ENCODE measurements at places on chromosomes 7 and 10. TPM values are rescaled to one million over a fixed set of nuclear protein-coding genes. Genes with fewer than 3 reads are reported as not detected.

GRCh38 chr7:145030754-145031153, 194.9 kb upstream of the TPK1 start:
- DNase-seq, result no peak
- no peak overlapping the region for H3K4me3 ChIP-seq
- H3K4me1 ChIP-seq, result no peaks in the 10 kb centered on the region
- no peaks in the 10 kb centered on the region for H3K27me3 ChIP-seq
- H3K27ac ChIP-seq, result no peak overlapping the region

GRCh38 chr10:93753621-93754250, 4.0 kb upstream of the LGI1 start:
- H3K4me1 ChIP-seq, result no peaks in the 10 kb centered on the region
- no peaks in the 10 kb centered on the region for H3K27me3 ChIP-seq
- H3K27ac ChIP-seq, result no peak overlapping the region
- DNase-seq, result no peak
- no peak overlapping the region for H3K4me3 ChIP-seq

- H3K27ac ChIP-seq, result no peak overlapping the region
- no peak overlapping the region for H3K4me3 ChIP-seq
- no peaks in the 10 kb centered on the region for H3K27me3 ChIP-seq
- no peak for DNase-seq
- H3K4me1 ChIP-seq, result no peaks in the 10 kb centered on the region
Observed at GRCh38 chr10:86258499-86258898, 108.1 kb downstream of the GRID1 start.

CLCN1 gene
- total RNA-seq, result 0.23 TPM

TUBAL3 gene
- not detected for total RNA-seq

DNA sequence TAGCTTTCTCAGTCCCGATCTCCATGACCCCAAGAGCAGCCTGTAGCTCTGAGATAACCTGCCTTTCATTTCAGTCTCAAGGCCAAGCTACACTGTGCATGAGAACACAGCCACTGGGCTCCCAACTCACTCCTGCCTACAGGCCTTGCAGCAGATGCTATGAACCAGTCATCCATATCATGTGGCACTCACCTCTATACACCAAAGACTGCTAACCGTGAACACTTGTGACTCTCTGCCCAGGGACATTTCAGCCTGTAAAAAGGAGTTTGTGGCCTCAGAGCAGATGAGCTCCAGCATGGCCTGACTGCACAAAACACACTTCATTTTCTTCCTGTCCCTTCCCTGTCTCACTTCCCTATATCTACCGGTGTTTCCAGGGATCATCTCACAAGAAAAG, 56.9 kb upstream of the NPY start:
- no peak overlapping the region for H3K4me3 ChIP-seq
- no peaks in the 10 kb centered on the region for H3K4me1 ChIP-seq
- no peak for DNase-seq
- no peaks in the 10 kb centered on the region for H3K36me3 ChIP-seq
- H3K27me3 ChIP-seq, result no peaks in the 10 kb centered on the region

DNA sequence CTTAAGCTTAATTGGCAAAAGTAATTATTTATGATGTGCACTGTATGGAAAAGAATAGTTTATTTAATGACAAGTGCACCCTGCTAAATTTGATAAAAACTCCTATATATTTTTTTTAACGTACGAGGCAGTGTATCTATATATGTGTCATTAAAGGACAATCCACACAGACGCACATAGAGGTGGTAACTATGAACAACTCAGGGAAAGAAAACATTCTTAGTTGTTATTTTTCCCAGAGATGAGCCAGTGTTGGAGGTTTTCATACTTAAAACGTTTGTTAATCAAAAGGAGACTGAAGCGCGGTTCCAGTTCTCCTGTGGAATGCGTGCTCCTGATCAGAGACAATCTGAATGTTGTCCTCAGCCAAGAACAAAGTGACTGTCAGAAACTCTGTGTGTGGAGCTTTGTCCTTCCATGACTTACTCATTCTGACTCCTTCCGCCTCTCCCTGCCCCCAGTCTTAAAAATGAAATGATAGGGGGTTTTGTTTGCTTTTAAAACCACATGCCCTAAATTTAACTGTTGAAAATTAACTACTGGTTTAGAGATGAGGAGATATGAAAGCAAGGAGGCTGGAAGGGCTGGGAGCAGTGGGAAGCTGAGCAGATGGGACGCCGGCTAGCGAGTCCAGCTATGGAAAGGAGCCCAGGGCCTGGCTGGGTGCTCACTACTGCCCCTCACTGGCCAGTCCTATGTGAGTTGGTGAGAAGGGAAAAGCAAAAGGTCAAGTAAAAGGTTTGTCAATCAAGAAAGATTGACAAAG, 99.6 kb downstream of the SVIL start:
- peak; percentile 69 for DNase-seq
- H3K27ac ChIP-seq, result peak overlapping the region; percentile 52
- peaks cover 8% of the 10 kb centered on the region for H3K4me1 ChIP-seq

Data from prostate gland (tissue), 2 donors.